BJ (cell line): ENCODE measurements at places on chromosomes 16 and 17. TPM values are rescaled to one million over a fixed set of nuclear protein-coding genes. Genes with fewer than 3 reads are reported as not detected.

The TEKT5 gene
- not detected in 2 replicates for polyA plus RNA-seq

DNA sequence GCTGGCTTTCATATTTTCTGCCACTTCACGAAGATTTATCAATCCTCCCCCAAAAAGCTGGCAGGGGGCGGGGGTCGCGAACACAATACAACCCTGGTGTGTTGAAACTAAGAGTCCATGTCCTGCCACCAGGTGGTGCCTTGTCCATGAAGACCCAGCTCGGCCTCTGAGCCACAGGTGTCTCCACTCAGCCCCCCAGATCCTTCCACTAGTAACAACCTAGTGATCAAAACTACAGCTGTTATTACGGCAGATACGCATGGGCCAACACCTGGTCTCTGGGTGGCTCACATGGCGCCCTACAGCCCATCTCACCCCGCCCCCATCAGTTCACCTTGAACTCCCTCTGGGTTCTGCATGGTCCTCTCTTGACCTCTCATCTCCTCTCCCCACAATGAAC lies 27.7 kb downstream of the USP7 start:
- DNase-seq: no peak

- DNase-seq: no peak
Measured at GRCh38 chr17:74875977-74876593, 3.3 kb upstream of the FDXR start.

DNA sequence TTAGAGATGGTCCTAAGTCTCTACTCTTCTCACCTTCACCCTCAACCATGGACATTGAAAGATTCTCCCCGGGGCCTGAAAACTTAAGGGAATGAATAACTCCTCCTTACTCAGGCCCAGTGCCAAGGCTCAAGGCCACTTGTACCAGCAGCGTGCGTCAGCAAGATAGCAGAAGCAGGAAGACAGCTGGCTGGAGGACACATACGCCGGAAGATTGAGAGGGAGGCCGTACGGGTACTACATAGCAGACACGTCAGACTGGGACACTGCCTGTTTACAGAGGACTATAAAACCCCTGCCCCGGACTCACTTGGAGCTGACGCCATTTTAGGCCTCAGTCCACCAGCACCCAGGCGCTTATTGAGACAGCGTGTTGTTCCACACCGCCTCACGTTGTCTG lies 75.8 kb upstream of the MED13 start:
- no peak for DNase-seq

The TBC1D3K gene
- not detected in 2 replicates for polyA plus RNA-seq

DNA sequence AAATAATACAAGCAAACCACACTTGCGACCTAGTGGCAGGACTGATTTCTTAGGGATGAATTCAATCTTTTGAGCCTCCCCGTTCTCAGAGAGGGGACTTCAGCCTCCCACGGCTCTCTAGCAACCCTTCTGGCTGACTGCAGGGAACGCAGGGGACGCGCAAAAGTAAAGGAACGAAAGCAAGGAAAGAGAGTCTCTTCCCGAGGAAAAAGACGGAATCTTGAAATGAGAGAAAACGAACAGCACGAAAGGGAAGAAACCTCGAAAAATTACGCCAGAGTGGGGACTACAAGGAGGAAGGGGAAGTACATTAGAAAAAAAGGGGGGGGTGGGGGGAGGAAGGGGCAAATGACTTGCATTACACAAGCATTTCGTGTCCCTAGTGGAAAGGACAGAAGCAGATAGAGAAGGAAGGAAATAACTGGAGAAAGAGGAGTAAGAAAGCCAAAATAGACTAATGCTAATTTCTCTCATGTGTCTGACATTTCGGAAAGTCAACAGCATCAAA lies 1.2 kb downstream of the GRB2 start:
- DNase-seq: no peak
